Cerebellar cortex (tissue), 1 donor: ENCODE measurements at places on chromosomes 4 and X.
A peak's percentile ranks its signal among the peaks of the same experiment; 100 is the strongest.

GRCh38 chr4:177033135-177033534 lies 240.4 kb upstream of the VEGFC start:
- no peak for DNase-seq

GRCh38 chr4:92791871-92792440 lies 488.2 kb downstream of the GRID2 start:
- peak; percentile 62 for DNase-seq

DNA sequence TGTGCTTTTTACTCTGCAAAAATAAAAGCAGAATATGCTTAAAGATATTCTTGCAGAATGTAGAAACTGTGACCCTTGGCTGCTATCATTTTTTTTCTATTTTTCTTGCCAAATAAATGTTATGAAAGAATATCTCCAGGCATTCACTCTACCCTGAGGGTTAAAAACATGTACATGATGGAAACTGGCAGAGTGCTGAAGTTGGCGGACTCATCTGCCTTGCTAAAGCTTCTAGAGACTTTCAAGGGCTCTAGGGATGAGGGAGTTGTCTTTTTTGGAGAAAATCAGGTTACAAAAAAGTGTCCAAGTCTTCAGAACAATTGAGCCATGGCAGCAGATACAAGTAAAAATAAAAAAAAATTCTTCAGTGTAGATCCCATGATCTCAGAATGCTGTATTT lies 40.5 kb upstream of the NRK start:
- DNase-seq: no peak

- no peak for DNase-seq
Measured at GRCh38 chr4:125725957-125726525, 411.3 kb downstream of the FAT4 start.

GRCh38 chrX:79366873-79367749 lies at the start of gene ITM2A:
Gene ITM2A (minus strand): TSS chrX:79367334. CDS start chrX:79367215, 119 bp downstream.
- DNase-seq: no peak

- no peak for DNase-seq
Measured at GRCh38 chr4:183097231-183098018, 1.6 kb upstream of the WWC2 start.

DNA sequence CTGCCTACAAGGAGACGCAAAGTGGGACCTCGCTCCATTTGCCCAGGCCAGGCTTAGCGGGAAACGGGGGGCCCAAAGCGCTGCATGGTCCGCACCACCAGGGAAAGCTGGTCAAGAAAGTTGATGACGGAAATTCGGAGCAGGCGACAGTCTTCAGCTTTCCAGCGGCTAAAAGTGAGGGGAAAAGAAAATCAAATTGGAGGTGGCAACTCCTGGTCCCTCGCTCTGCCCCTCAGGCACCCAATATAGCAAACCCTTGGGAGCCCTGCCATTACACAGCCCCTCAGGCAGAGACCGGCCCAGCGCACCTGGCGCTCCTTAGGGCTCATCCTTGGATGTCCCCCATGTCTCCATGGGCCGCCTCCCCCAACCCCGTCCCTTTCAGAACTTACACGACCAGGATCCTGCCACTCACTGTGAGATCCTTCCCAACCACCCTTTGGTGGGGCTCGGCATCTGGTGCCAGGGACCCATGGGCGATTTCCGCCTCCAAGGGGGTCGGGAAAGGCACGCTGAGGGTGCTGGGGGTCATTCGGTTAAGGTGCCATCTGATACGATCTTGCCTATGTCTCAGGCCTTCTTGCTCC lies 1.1 kb downstream of the LAGE3 start:
- no peak for DNase-seq

DNA sequence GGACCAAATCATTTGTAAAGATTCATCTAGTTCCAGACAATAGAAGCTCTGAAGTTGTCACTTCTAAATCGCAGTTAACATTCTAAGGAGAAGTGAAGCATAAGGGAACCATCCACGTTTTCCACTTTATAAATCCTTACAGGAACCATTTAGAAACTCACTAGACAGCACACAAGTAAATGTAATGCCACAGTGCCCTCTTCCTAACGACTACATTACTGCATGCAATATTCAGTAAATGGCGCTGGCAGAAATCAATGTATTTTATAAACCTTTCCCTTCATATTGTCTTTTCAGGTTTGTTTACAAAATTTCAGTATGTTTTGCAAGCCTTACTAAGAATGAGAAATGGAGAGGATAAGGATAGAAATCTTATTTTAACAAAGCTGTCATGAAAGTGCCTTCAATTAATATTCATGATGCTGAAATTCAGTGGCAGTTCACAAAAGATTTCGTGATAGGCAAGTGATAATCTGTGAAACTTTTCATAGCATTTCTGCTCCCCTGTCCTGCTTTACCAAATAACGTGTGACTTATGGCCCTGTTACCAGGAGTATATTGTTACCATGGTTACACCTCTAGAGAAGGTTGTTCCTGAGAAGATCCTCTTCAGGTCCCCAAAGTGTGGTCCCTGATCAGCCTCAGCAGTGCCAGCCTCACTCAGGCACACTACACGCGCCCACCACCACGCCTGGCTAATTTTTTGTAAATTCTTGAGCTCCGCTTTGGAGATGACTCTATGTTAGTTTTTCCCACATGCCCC lies 54.2 kb downstream of the TMA16 start:
- DNase-seq: peak; percentile 70

- no peak for DNase-seq
Measured at GRCh38 chr4:48909697-48910096, 3.1 kb upstream of the OCIAD2 start.

DNA sequence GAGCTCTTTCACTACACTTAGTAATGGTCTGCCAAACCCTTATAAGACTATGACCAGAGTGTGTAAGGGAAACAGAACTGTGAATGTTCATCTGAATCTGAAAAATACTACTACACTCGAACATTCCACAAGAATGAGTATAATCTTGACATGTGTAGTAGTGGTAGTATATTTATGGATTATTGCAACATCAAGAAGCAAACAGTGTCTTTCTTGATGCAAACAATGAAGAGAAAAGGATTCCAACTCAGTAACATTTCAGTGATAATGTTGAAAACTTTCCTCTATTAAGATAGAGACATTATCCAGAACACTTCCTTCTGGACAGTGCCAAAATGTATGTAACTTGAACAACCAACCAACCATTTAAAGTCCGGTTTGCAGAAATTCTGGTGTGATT lies 394.7 kb upstream of the CPEB2 start:
- DNase-seq: no peak
